ENCODE measurements at places on chromosomes 3 and 15. TPM values are rescaled to one million over a fixed set of nuclear protein-coding genes. Genes with fewer than 3 reads are reported as not detected.
A peak's percentile ranks its signal among the peaks of the same experiment; 100 is the strongest.

Gene BLM
- 55.4 TPM for total RNA-seq

Gene SMAD6
- total RNA-seq: 14.6 TPM

DNA sequence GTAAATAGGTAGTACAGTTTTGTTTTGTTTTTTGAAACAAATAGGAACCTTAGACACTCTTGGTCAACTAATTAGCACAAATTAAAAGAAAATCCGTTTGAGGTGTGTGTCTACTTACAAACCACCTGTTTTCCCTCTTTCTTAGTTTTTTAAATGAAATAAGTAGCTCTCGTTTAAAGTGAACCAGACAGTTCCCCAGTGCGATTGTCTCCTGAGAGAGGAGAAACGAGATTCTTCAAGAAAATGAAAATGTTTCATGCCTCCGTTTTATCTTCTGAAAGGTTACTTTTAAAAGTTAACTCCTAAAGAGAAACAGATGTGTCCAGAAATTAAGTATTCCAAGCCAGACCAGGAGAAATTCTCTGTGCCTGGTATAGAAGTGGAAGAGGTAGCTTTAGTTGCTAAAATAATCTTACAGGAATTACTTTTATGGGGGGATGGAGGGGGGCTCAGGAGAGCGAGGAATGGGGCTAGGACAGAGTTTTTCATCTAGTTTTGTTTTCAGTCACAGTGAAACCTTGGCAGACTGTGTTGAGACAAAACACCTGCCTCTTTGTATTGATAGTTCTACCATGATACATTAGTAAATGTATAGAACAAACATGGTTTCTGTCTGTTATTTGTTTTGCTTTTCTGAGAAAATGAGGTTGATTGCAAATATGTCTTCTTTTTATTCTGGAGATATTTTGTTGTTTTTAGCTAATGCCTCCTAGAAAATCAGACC lies 155.1 kb upstream of the CNTN4 start:
- no peak for DNase-seq

GRCh38 chr3:187022403-187023029 lies 92.2 kb downstream of the ST6GAL1 start:
- DNase-seq: no peak

DNA sequence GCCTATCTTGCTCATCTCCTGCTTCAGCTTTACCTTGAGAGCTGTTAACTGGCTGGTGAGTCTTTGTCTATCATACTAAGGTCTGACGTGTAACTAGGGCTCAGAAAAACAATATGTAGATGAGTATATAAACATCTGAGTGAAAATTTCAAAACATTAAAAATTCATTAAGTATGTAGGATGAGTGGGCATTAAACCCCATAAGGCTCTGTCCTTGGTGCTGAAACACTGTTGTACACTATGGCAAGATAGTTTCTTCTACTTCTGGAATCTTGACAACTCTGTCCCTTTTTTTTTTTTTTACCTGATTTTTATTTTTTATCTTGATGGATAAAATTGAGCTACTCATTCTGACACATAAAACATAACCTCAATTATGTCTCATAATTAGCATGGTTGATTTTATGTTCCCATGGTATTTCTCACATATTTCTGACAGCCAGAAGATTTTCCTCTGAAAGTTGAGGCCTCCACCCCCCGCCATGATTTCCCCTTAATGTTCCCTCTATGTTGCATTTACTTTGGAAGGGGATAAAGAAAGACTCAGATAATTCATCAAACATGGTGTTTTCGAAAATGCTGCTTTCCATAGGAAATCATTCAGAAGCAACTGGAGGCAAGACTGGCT lies 54.3 kb downstream of the DGKG start:
- peak; percentile 38 for DNase-seq

Gene CGNL1
- total RNA-seq: not detected

Gene MORC1
- total RNA-seq: not detected

GRCh38 chr15:73323956-73324355 lies 44.8 kb downstream of the HCN4 start:
- no peak for DNase-seq

DNA sequence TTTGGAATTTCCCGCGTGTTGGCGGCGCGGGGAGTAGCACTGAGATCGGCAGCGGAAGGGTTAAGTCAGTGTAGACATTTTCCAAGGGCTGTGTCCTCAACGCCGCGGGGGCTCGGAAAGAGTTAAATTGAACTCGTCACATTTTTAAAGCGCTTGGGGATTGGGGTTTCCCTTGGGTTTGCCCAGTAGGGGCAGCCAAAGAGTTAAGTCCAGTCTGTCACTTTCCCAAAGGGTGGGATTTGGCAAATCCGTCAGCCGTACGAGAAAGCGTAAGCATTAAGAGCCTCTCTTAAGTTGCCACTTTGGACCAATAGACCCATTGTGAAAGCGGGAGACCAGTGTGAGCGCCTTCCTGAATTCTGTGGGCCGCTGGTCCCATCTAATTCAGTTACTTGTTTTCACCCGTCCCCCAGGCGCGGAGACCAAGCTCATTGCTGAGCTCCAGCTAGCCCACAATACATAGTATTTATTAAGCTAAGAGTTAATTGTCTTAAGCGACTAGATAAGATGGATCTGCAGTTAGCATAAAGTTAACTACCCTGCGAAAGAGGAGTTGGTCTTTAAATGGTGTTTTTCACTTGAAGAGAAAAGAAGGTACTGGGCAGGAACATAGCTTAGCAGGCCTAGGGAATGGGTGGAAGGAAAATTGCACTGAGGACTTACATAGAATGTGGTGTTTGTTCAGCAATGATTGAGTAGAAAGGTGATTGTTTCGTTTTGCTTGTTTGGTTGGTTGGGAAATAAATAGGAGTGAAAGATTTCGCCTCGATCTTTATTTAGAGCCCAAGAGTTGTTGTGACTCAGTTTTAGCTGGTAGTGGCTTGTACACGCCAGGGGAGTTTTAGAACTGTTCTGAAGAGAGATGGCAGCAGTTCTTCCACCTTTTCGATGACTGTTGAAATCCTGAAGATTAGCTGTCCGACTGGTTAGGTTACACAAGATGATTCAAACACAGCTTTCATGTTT lies 932 bp downstream of the ARL8B start:
- peak; percentile 36 for DNase-seq

GRCh38 chr15:80449825-80450224 lies 45.6 kb downstream of the ARNT2 start:
- no peak for DNase-seq

Gene RBP2
- total RNA-seq: not detected

DNA sequence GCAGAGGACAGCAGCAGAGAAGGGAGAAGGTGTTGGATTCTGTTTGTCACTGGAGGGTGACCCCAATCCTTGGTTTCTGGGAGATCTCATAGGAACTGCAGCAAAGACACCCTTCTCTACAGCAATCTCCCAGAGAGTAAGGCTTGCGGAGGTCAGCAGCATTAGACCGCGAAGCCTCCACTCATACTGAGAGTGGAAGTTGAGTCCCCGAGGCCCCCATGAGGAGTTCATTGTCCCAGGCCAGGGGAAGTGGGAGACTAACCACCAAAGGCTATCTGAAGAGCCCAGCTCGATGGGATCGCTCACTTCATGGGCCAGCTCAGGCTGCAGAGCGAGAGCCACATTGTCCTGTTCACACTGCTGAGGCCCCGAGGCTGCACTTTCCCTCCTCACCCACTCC lies 44.6 kb downstream of the GLDN start:
- DNase-seq: no peak

DNA sequence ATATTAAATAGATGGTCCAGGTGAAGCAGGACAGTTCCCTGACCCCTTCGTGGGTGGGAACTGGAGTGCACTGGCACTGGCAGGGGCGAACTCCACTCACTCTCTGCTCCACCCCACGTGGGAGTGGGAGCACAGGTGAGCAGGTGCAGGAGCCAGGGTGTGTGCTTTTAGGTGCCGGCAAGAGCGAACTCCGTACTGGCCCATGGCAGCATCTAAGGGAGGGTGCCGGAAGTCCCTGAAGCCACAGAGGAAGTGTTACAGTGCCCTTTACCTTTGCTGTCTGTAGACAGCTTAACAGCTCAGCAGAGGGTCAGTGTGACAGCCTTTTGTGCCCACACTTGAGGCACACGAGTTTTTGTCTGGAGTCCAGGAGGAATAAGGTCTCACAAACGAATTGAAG lies 26.7 kb upstream of the PIAS1 start:
- DNase-seq: no peak

Data from OCI-LY7 (cell line).